ENCODE measurements at places on chromosomes 3 and 15. TPM values are rescaled to one million over a fixed set of nuclear protein-coding genes. Genes with fewer than 3 reads are reported as not detected.

The ADAMTSL3 gene
- total RNA-seq: 1.0 TPM

The SLC26A6 gene
- total RNA-seq: 35.1 TPM

The OIP5 gene
- 21.3 TPM for total RNA-seq

The IL17RE gene
- 3.9 TPM for total RNA-seq

The CCDC39 gene
- total RNA-seq: not detected

The CPB1 gene
- total RNA-seq: 0.15 TPM
